Tibial artery (tissue), 4 donors: ENCODE measurements at places on chromosomes 3 and 15.

DNA sequence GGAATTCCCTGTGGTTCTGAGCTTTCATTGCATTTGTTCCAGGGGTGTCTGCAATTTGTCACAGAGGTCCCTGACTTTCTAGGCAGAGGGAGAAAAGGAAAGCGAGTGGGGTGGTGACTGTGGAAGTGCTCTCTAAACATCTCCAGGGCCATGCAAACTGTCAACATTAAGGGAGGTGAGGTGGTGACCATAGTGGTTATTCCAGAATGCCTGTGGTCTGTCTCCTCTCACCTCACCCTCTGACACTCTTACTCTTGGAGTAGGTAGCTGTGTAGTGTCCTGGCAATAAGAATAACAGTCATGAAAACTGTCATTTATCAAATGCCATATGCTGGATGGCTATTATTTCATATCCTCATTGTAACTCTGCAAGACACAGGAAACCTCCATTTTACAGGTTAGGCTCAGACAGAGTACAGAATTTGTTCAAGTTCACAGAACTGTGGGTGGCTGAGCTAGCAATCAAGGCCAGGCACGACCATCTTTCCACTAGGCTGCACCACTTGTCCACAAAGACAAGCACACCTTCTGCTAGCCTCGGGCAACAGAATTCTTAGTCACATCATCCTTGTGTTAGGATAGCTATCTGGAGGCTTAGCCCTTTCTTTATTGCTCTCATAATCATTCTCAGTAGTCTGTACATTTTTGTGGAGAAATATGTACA, 179.4 kb downstream of the CD47 start:
- DNase-seq: no peak

GRCh38 chr3:108380128-108380795, 83.9 kb downstream of the HHLA2 start:
- DNase-seq: no peak

DNA sequence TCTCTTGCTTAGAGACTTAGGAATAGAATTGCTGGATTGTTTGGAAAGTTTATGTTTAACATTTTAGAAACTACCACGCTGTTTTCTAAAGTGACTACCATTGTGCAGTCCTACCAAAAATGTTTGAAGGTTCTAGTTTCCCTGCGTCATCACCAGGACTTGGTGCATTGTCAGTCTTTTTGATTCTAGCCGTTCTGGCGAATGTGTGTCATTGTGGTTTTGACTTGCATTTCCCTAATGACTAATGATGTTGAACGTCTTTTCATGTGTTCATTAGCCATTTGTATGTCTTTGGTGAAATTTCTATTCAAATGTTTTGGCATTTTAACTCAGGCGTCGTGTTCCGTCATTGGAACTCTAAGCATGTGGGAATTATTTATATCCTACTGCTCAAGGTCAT, 58.0 kb downstream of the CHD2 start:
- no peak for DNase-seq

DNA sequence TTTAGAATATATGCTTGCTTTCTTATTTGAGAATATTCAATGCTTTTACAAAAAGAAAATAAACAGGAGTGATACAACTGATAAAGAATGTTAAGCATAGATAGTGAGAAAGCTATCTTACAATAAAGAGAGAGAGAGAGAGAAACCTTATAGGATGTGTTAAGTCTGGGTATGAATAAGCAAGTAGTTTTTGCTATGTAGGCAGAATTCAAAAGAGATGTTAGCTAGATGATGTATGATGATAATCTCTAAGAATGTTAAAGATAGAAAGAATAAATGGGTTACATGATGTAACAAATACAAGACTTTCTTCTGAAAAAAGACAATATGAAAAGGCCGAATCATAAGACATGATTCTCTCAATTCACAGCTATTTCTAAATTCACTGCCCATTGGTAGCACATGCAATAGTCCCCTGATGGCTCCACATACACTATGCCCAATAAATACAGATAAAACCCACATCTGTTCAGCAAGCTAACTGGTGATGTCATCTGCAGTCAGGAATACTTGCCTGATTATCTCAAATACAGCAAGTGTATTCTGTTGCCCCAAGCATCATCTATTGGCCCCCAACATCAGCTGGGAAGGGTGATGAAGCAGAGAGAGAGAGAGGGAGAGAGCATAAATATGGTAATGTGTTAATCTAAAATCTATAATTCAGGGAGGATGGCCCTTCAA, 169.2 kb upstream of the LYSMD4 start:
- DNase-seq: no peak

GRCh38 chr3:122006267-122006666, 15.8 kb downstream of the ILDR1 start:
- DNase-seq: no peak

- DNase-seq: no peak
Measured at GRCh38 chr15:48415036-48415886, 84.0 kb downstream of the DUT start.

DNA sequence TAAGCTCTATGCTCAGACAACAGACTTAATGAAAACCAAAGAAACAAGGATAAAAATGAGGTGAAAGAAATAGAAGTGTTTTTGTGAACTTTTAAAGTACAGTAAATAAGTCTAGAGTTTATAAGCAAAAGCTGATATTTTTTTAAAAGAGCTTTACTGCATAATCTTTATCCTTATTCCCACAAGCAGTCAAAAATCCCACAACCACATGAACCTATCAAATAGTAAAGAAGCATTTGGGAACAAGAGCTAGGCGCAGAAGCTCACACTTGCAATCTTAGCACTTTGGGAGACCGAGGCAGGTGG, 103.8 kb upstream of the TJP1 start:
- DNase-seq: no peak

GRCh38 chr15:25178835-25179672, 224.3 kb downstream of the SNRPN start:
- DNase-seq: peak; percentile 7

DNA sequence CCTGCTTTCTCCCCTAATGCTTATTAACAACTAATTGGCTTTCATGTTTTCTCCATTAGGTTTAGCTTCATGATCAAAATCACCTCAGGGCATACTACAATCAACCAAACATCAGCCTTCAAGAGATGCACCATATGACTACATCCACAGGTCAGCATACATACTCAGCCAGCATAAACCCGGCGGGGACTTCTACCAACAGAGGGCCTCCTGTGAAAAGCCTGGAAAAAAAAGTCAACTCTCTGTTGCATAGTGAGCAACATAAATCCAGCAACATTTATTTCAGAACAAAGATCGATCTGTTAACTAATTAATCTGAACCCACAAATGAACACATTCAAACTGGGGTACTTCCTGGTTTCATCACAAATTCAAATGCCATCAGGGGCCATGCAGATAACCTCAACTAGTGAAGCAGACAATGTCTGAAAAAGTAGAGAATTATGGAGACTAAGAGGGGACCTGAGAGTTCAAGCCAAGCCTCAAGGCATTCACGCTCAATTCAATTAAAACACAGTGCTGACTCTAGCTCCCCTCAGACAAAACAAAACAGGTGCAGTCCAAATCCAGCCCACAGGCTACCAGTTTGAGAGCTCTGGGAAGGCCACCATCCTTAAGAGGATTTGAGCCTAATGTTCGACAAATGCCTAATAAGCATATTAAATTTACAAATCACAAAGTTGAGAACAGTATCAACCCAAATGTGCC, 124.5 kb downstream of the MAGI1 start:
- no peak for DNase-seq
